ENCODE measurements at places on chromosomes 2 and 18.

GRCh38 chr2:118065921-118066511 is 22.3 kb upstream of the INSIG2 start:
- no peak for DNase-seq

DNA sequence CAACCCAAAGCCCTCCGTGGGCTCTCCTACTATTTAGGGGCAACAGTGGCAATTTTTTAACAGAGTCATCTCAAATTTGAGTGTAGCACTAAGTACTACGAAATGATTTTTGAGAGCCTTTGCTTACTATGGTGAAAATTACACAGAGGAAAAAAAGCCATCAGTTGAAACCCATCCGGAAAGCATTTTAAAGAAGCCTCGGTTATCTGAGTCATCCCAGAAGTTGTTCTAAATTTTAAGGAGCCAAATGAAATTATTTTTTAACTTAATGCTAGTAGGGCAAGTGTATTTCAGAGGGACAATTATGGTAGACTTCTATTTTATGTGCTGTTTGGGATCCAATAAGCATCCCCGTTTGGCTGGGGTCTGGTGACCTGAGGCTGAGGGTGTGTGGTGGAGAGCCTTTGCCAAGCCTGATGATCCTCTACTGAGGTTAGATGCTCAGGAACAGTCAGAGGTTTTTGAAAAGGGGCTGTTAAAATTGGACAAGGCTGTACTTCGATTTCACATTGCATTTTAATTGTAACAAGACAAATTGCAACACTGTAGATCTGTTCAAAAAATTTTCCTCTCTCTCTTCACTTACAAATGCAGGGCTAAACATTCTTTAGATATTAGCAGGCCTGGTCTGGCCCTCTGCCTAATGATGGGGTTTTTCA is 47.0 kb downstream of the RAPGEF4 start:
- no peak for DNase-seq

DNA sequence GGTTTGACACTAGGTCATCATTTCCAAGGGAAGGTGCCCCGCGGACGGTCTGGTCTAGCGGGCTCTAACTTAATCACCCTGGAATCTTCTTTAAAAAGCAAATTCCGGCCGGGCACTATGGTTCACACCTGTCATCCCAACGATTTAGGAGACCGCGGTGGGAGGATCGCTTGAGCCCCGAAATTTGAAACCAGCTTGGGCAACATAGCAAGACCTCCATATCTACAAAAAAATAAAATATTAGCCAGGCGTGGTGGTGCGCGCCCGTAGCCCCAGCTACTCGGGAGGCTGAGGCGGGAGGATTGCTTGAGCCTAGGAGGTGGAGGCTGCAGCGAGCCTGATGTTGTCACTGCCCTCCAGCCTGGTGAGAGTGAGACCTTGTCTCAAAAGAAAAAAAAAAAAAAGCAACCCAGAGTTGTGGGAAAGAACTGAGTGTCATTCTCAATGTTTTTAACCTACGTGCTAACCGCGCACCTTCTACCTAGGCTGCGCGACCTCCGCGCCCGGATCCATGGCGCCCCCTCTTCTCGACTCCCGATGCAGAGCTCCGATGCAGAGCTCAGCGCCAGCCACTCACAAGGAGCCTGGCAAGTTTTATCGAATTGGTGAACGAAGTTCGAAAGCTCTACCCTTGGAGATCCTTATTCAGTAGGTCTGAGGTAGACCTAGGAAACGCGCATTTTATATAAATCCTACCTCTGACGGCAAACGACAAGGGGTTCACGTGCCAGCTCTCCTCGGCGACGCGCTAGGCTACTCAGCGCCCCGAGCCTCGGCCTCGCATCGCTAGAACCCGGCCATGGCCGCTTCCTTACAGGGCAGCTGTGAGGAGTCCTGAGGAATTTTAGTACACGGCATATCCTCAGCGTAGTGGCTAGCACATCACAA is 888 bp upstream of the TWSG1 start:
- no peak for DNase-seq

GRCh38 chr2:128308284-128308731 is 10.4 kb downstream of the HS6ST1 start:
- DNase-seq: no peak

DNA sequence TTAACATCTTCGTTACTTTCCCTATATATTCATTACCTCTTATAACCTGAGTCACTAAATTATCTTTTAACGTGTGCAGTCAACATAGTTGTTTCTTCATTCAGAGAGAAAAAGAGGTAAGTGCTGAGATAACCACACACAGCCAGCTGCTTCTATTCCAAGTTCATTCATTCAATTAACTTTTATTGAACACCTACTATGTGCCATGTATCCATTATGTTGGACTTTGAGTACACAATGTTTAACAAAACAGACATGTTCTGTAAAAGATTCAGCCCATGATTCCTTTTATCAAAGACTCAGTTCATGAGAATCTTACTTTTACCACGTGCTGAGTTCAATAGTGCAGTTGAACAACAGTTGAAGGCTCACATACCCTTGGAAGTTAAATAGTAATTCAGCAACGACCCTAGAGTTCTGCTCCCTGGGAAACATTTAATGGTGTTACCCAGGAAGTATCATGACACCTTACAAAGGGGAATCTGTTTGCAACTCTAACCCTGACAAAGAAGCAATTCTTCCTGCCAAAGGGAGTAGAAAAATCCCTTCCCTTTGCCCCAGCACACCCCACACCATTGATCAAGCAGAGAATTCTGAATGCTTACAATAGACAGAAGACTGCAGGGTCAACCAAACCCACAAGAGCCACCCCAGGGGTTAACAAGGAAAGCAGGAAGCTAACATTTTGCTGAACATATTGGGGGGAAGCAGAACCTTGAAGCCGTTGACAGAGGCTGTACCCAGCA is 595.8 kb downstream of the STK39 start:
- no peak for DNase-seq

GRCh38 chr2:88146590-88146989 is 18.7 kb upstream of the FABP1 start:
- DNase-seq: no peak

GRCh38 chr2:232487385-232488096 is at the start of gene ECEL1:
ECEL1 (minus strand) TSS chr2:232487834; CDS start chr2:232486653, 1,181 bp downstream.
- DNase-seq: no peak

GRCh38 chr2:234368861-234369261 is 128.0 kb downstream of the ARL4C start:
- no peak for DNase-seq

DNA sequence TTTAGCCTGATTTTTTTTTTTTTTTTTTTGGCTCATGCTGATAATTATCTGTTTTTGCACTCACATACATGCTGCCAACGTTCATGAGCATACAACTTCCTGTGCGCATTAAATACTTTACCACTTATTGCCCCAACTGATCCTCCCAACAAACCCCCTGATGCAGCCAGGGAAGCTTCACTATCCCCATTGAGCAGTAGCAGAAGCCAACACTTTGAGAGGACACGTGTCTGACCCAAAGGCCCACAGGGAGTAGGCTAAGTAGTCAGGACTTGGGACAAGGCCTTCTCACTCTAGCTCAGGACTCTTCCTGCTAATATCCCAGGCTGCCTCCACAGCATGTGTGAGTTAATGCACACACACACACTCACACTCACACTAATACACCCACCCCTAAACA is 36.2 kb upstream of the MAT2A start:
- no peak for DNase-seq

- no peak for DNase-seq
Observed at GRCh38 chr18:36066686-36067054, 689 bp downstream of the RPRD1A start.

DNA sequence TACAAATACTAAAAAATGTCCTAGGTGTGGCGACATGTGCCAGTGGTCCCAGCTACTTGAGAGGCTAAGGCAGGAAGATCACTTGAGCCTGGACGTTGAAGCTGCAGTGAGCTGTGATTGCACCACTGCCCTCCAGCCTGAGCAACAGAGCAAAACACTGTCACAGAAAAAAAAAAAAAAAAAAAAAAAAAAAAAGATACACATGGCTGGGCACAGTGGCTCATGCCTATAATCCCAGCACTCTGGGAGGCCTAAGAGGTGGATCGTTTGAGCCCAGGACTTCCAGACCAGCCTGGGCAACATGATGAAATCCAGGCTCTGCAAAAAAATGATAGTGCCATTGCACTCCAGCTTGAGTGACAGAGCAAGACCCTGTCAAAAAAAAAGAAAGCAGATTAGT is 13.7 kb downstream of the KANSL1L start:
- DNase-seq: no peak

DNA sequence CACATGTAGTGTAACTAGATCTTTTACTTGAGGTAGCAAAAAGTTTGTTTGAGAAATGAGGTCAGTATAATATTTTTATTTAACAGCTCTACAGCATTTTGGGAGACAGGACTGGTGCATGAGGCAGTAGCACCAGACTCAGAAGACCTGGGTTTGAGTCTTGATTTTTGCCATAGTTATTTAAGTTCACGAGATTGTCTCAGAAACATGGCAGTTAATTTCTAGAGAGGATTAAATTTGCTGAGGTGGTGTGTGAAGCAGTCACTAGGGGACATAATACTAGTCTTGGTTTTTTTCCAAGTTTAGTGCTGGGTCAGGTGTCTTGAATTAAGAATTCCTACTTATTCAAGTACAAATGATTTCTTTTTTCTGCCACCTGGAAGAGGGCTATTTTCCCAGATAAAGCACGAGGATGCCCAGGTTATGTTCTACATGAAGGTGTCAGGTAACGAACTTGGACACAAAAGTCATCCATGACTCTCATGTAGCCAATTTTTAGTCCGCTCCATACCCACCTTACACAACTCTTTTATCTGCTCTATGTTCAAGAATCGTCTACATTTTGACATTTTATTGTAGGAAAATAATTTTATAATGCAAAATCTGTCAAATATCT is 1.4 kb downstream of the MARCHF7 start:
- DNase-seq: no peak

Data from HCT116 (cell line).